SJCRH30 (cell line): ENCODE measurements at places on chromosomes 1 and 21. TPM values are rescaled to one million over a fixed set of nuclear protein-coding genes. Genes with fewer than 3 reads are reported as not detected.

Gene TMEM125
- not detected in 2 replicates for total RNA-seq

Gene TGFB2
- total RNA-seq = 22.1 and 24.4 TPM in 2 replicates

Gene BNIPL
- 0.22 and 0.56 TPM in 2 replicates for total RNA-seq

Gene KRTAP19-6
- total RNA-seq = not detected in 2 replicates

Gene RAP1GAP
- total RNA-seq = 5.2 and 8.4 TPM in 2 replicates

Gene B3GALT2
- total RNA-seq = 0.81 and 1.5 TPM in 2 replicates

Gene VWA5B1
- not detected in 2 replicates for total RNA-seq

Gene FLG2
- total RNA-seq = not detected in 2 replicates

Gene TEX38
- not detected in 2 replicates for total RNA-seq

Gene LIPI
- not detected in 2 replicates for total RNA-seq

Gene GFI1
- 3.2 TPM in 2 replicates for total RNA-seq

DNA sequence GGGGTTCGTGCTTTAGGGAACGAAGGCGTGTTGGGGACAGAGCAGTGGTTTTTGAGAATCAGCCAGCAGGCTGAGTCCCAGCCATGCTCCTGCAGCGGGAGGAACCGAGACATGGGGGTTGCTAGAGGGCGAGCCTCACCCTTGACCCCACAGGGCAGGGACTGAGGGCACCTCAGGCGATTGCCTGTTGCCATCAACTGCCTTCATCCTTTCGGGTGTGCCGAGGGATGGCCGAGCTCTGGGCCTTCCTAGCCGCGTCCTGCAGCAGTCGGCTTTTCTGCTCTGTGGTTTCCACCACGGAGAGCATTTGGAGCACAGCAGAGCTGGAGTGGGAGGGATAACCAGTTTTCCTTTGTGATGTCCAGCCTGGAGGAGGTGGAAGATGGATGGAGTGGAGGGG is 13.3 kb downstream of the SPSB1 start:
- DNase-seq = no peak

GRCh38 chr1:162138599-162139181 is 69.2 kb downstream of the NOS1AP start:
- no peak for DNase-seq

DNA sequence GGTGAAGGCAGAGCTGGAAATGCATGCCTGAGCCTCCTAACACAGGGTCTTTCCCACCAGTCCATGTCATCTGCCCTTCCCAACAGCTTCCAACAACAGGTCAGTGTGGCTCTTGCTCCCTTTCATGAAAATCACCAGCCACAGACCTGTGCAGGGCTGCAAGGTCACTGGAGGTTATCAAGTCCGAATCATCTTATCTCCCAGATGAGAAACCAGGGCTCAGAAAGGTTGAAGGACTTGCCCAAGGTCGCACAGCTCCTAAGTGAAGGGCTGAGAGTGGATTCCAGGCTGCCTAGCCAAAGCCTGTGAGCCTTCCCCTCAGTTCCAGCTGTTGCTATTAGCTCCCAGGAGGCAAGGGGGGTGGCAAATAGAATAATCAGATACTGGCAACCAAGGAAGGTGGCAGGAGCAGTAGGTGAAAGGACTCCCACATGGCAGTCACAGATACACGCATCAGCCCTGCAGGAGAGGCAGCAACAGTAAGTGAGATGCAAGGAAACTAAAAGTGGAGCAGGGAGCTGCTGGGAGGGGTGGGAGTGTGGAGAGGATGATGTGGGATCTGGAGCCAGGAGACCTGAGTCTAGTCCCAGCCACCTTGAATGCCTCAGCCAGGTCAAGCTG is 74.2 kb downstream of the SSBP3 start:
- DNase-seq = no peak

DNA sequence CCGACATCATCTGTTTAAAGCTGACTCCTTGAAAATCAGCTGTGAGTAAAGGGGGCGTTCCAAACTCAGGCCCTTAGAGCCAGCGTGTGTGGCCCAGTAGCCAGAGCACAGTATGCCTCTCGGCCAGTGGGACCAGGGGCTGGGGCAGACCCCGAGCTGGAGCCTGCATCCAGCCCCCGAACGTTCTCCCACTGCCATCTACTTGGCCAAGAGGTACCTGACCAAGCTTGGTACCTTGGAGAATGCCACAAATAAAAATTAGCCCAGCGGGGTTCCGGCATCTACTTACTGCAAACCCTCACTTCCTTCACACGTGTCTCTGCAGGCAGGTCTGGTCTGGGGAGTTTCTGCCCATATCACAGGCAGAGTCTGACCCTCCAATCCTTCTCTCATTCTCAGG is 56.7 kb upstream of the COL6A2 start:
- no peak for DNase-seq

- DNase-seq = no peak
These were observed 19.3 kb upstream of the AQP10 start for GRCh38 chr1:154301582-154301981.

DNA sequence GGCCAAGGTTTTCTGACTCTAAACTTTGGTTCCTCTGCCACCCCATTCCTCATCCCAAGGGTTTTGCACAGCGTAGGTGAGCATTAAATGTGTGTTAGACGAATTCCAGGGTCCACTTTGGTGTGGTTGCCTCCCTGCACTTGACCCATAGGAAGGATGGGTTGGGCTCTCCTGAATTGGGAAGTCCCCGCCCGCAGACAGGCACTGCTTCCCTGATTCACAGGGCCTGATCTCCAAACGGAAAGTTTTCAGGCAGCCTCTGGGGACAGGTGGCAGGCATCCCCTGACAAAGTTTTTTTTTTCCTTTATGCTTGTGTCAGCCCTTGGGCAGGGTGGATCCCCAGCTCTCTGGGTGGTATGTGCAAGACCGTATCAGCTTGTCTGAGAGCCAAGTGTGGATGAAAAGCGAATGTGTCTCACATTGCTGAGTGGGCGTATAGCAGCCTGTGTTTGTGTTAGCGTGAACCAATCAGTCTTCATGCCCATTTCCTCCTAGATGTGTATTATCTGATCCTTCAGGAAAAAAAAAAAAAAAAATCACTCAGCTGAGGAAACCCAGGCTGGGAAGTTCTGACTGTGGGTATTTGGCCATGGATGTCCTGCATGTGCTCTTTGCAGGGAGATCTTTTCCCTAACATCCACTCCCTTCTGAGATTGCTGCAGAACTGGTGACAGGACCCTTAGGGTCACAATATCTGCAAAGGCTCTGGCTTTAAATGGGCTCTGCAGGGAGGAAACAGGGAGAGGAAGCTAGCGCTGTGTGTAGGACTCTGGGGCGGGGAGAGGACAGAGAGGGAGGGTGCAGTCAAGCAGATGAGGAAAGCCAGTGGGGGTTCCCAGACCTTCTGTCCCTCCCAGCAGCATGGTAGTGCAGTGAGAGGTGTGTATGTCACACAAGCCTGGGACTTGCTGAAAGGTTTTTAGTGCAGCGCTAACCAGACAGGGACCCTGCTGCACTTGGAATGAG is 42.2 kb upstream of the TRABD2B start:
- peak; percentile 91 for DNase-seq

DNA sequence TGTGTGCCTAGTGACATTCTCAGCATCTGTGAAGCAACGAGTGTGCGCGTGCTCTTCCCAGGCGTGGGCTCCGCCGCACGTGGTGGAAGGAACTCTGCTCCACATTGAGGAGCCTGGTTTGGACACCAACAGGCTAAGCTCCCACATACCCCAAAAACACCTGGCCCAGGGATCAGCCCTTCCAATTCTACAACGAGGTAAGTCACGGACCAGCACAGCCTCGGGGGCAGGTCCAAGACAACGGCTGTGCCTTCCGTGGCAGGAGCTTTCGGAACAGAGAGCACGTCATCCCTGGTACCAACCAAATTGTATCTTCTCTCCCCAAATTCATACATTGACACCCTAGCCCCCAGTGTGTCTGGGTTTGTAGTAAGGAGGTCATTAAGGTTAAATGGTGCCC is 27.2 kb upstream of the PDE9A start:
- DNase-seq = no peak

DNA sequence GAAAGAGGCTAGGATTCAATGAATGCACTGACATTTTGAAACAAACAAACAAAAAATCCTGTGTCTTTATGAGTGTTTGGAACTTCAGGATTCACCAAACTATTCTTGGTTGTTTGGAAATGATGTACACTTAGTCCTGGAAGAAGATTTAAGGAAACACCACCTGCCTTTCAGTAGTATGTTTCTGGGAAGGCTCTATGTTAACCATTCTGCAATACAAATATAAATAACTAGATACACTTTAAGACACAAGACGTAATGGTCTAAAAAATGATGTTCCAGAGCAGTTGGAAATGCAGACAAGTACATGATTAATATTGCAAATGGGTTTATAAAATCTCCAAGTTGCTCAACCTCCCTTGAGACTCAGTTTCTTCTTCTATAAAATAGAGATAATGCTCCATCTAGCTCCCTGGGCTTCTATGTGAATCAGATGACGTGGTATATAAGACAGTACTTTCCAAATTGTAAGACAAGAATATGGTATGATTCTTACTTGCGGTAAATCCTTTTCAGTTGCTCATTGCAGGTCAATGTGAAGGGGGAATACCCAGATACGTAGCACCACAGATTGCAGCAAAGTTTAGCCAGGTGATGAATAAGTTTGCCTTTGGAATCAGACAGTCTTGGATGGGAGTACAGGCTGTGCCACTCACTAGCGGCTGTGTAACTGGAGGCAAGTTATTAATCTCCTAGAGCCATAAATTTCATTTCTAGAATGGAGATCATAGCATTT is 224.8 kb upstream of the SGIP1 start:
- DNase-seq = no peak

DNA sequence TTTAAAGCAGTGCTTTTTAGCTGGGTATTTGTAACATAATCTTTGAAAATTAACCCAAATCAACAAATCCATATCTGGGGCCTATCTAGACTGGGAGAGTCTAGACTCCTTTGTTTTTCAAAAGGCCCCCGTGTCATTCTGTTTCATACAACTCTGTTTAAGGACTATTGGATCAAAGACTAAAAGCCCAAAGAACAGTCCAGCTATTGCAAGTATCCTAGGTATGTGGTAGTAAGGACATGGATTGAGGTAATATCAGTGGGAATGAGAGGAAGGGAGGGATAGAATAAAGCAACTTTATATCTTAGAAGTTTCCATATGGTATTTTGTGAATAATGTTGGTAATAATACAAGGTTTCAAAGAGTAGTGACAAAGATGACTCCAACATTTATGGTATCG is 18.2 kb downstream of the KIF1B start:
- DNase-seq = no peak

DNA sequence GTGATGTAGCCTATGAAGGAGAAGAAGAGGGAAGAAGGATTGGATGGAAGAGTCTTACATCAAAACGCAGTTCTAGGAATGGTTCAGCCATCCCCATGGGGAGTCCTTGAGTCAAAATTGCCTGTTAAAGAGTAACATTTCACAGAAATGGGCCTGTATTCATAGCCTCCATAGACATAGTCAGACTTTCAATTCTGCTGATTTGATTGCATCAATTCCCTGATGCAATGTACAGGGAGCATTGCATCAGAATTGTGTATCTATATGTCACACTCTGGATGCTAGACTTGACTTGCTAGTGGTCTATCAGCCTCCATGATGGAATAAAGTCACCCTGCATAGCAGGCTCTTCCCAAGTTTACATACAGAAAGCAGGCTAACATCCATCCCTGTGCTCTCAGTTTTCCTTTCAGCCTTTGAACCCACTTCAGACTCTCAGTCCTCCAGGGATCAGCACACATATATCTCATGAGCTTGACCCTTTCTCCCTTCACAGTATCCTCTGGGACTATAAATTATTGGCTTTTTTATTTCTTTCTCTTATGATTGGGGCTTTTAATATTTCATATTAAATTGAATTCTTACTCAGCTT is 1111.7 kb upstream of the B3GALT2 start:
- DNase-seq = no peak

GRCh38 chr1:2496087-2496622 is 20.1 kb downstream of the PLCH2 start:
- peak; percentile 53 for DNase-seq

- DNase-seq = no peak
These were observed 508.6 kb downstream of the PTPRU start for GRCh38 chr1:29744684-29745490.

DNA sequence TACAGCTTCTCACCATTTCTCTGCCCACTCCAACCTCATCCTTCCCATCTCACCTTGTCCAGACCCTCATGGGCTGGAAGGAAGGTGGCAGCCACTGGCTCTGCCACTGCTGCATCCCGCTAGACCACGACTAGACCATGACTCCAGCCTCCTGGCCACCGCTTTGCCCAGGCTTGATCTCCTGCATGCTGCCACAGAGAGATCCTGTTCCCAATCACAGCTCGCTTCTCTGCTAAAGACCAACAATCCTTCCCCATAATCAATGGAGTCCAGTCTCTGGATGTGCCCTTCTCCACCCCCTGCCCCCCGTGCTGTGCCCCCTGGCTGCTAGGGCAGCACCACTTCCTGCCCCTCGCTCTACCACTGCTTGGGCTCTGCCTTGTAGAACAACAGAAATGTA is 64.9 kb upstream of the DMRTB1 start:
- DNase-seq = no peak

DNA sequence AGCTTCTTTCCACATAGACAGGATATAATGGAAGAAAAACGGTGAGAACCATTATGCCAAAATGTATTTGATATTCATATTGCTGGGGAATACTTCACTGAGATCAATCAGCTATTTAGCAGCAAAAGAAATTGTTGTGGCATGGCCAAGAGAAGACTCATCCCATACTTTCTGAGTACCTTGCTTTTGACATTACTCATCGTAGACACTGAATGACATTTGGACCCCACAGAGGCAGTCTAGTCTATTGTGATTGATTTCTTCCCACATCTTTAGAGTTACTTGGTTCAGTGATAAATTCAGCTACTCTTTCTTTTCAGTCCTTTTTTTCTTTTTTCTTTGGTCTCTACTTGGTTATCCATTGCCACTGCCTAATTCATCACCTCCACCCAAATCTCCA is 22.1 kb downstream of the ATP1B1 start:
- DNase-seq = no peak

DNA sequence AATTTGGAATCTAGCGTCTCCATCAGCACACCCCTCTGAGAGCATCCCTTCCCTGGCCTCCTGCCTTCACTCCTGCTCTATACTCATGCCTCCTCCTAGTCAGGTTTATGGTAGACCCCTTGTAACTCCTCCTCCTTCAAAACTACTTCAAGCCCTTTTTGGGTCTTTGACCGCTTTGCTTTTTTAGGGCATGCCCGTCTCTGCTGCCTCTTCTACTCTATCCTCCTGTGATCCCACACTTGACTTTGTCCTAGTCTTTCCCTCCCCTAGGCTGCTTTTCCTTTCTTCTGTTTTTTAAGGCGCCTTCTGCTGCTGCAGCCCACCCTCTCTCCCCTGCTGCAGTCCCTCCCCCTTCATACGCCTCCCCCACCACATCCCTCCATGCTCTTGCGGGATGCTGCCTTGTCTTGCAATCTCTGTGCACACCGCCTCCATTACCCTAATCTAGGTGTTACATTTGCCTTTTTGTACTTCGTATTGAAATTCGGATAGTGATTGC is 1.5 kb downstream of the SNX27 start:
- DNase-seq = no peak

GRCh38 chr1:17128361-17128760 is 9.1 kb upstream of the PADI2 start:
- peak; percentile 72 for DNase-seq
